ENCODE measurements at places on chromosomes 3 and 15.

- DNase-seq: peak; percentile 96
Measured at GRCh38 chr3:20043396-20043795, 3.1 kb downstream of the KAT2B start.

GRCh38 chr3:133989936-133990702, 39.6 kb downstream of the SLCO2A1 start:
- no peak for DNase-seq

DNA sequence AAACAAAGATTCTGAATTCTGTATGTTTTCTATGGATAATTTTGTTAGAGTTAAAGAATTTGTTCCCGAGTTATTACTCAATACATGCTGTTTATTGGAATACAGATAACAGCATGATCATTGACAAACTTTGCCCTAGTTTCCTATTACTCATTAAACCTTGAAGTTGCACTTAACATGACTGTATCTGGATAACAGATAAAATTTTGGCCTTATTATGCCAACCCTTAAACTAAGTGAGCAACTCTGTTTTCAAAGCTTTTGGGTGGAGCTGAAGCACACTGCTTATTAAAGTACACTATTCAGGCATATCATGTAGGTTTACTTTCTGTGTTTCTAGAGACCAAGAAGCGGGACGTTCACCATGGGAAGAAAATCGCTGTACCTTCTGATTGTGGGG, at the start of gene AADAC:
TSS of gene AADAC (plus strand) at position 318 of the 400 bp plus-strand sequence. CDS start at position 365, 47 bp downstream.
- peak; percentile 87 for DNase-seq

DNA sequence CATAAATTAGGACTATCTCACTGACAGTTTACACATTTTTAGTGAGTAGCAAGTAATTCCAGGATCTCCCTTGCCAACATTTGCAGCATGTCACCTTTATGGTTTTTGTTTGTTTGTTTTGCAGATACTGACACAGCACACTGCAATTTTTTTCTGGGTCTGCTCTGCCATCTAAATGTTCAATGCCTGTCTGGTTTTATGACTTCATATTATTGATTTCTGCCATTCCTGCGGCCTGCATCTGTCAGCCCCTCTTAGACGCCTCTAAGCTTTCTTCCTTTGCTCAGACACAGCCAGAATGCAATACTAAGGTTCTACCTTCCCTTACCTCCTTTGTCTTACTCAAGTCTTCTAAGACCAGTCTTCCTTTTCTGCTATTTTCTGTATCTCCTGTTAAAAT, 321.2 kb upstream of the AZI2 start:
- no peak for DNase-seq

- no peak for DNase-seq
Measured at GRCh38 chr3:194093842-194094241, 42.1 kb upstream of the HES1 start.

GRCh38 chr3:147410526-147411237, 1.5 kb downstream of the ZIC1 start:
- no peak for DNase-seq

DNA sequence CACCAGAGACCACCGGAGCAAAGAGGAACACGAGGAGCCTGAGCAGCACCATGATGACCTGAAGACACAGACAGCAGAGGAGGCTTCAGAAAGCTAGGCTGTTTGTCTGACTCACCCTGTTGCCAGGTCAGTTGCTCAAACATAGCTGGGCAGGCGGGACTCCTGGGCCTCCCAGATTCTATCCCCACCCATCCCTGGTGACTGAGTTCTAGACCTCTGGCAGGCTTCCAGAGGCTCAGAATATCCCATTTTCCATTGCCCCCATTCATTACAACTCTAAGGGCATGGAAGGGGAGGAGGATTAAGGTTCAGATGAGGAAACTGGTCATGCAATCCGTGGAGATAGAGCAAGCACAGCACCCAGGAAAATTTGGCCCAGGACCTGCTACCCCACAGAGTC, at the start of gene CDHR4:
TSS of gene CDHR4 (minus strand) at position 113 of the 400 bp plus-strand sequence. CDS start at position 52, 61 bp downstream.
- no peak for DNase-seq

- DNase-seq: peak; percentile 39
Measured at GRCh38 chr3:191051037-191051436, 148.0 kb upstream of the OSTN start.

GRCh38 chr3:31942446-31942845, 38.6 kb downstream of the OSBPL10 start:
- no peak for DNase-seq
